Motor neuron (in vitro differentiated cells): ENCODE measurements at places on chromosomes 4 and X. TPM values are rescaled to one million over a fixed set of nuclear protein-coding genes. Genes with fewer than 3 reads are reported as not detected.

The MCF2 gene
- 2.6 and 3.1 TPM in 2 replicates for total RNA-seq

The TAF7L gene
- total RNA-seq: 0.11 and 0.25 TPM in 2 replicates

The RHOXF1 gene
- total RNA-seq: not detected in 2 replicates

The CPZ gene
- total RNA-seq: 36.2 and 50.3 TPM in 2 replicates

The FRG2 gene
- total RNA-seq: 0.23 TPM in 1 of 2 replicates, not detected in the other

The SEPSECS gene
- total RNA-seq: 5.0 and 5.1 TPM in 2 replicates

The PLP1 gene
- 0.70 TPM in 1 of 2 replicates, not detected in the other for total RNA-seq

The RAB33A gene
- total RNA-seq: 19.1 and 19.7 TPM in 2 replicates

The NLRP2B gene
- total RNA-seq: 0.19 and 0.24 TPM in 2 replicates

The MFAP3L gene
- 15.1 and 15.5 TPM in 2 replicates for total RNA-seq
